Activated CD4-positive, alpha-beta T cell treated with anti-CD3 and anti-CD28 coated beads for 36 hours (primary cell): ENCODE measurements at places on chromosomes 5 and 9. TPM values are rescaled to one million over a fixed set of nuclear protein-coding genes. Genes with fewer than 3 reads are reported as not detected.

The BTNL8 gene
- not detected for total RNA-seq

The NAIP gene
- total RNA-seq: 1.5 TPM

The ZNF354C gene
- 7.1 TPM for total RNA-seq

The LMNB1 gene
- total RNA-seq: 209 TPM

The ANKRD20A1 gene
- not detected for total RNA-seq

The IDNK gene
- 4.7 TPM for total RNA-seq

The NDST1 gene
- total RNA-seq: 5.5 TPM

The OTP gene
- total RNA-seq: not detected

The SLC34A1 gene
- total RNA-seq: not detected

The GLRA1 gene
- total RNA-seq: not detected
